ENCODE measurements at places on chromosomes 3 and 15.

- no peak for DNase-seq
Observed at GRCh38 chr15:48406266-48406891, 75.2 kb downstream of the DUT start.

DNA sequence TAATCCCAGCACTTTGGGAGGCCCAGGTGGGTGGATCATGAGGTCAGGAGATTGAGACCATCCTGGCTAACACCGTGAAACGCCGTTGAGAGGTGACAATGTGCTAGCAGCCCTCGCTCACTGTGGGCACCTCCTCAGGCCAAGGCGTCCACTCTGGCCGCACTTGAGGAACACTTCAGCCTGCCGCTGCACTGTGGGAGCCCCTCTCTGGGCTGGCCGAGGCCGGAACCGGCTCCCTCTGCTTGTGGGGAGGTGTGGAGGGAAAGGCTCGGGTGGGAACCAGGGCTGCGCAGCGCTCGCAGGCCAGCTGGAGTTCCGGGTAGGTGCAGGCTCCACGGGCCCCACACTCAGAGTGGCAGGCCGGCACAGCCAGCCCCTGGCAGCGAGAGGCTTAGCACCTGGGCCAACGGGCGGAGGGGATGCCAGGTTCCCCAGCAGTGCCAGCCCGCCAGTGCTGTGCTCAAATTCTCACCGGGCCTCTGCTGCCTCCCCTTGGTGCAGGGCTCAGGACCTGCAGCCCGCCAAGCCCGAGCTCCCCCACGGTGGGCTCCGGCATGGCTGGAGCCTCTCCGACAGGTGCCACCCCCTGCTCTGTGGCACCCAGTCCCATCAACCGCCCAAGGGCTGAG lies 253.6 kb downstream of the CNTN4 start:
- DNase-seq = no peak

DNA sequence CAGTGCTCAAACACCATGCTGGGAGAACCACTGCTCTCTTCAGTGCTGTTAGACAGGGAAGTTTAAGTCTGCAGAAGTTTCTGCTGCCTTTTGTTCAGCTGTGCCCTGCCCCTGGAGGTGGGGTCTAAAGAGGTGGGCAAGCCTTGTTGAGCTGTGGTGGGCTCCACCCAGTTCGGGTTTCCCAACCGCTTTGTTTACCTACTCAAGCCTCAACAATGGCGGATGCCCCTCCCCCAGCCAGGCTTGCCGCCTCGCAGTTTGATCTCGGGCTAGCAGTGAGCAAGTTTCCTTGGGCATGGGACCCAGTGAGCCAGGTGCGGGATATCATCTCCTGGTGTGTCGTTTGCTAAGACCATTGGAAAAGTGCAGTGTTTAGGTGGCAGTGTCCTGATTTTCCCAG lies 670.2 kb upstream of the ALCAM start:
- no peak for DNase-seq

DNA sequence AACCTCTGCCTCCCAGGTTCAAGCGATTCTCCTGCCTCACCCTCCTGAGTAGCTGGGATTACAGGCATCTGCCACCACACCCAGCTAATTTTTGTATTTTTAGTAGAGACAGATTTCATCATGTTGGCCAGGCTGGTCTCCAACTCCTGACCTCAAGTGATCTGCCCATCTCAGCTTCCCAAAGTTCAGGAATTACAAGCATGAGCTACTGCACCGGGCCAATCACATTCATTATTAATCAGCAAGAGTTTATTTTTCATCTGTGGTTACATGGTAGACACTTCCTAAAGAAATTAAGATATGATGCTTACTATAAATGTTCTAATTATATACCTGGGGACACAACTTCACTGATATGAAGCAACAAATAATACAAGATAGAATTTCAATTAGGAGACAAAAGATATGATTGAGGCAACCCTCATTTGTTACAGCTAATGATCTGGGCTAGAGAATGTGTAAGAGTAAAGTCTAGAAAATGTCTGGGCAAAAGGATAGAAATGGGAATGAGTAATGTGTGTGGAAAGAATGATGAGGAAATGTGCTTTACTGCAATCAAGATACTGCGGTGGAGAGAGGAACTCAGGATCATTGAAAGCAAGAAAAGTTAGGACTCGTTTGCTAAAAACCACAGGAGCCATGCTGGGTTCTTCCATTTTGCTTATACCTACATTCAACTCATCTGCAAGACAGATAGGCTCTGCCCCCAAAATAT lies 366.8 kb downstream of the ZIC1 start:
- no peak for DNase-seq

DNA sequence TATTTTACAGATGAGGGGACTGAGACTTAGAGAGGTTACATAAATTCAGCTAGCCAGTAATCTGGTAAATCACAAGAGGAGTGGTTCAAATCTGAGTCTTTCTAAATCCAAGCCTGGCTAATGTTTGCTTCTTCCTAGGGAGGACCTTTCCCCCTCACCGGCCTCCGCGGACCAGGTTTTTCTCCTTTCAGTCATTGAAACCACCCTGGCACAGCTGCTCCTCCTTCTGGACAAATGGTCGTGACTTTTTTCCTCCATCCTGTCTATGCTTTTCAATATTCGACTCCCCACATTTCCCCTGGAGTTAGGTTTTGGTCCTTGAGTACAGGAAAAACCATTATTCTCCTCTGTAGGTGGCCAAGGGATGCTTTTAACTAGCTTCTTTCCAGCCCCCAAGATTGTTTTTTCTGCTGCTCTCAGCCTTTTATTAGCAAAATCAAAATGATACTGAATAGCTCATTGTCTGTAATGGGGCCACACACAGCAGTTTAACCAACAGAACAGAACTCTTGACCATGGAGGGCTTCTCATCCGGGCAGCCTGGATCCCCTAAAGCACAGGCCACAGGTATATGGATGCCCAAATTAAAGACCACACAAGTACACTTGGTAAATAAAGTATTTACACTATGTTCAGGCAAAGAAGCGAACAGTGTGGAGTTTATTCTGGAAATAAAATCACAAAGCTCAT lies 85.9 kb upstream of the KLHL25 start:
- no peak for DNase-seq

- DNase-seq = no peak
Observed at GRCh38 chr3:33521736-33522135, 81.5 kb upstream of the UBP1 start.

GRCh38 chr3:25748189-25748588 lies 35.1 kb downstream of the NGLY1 start:
- DNase-seq = no peak

DNA sequence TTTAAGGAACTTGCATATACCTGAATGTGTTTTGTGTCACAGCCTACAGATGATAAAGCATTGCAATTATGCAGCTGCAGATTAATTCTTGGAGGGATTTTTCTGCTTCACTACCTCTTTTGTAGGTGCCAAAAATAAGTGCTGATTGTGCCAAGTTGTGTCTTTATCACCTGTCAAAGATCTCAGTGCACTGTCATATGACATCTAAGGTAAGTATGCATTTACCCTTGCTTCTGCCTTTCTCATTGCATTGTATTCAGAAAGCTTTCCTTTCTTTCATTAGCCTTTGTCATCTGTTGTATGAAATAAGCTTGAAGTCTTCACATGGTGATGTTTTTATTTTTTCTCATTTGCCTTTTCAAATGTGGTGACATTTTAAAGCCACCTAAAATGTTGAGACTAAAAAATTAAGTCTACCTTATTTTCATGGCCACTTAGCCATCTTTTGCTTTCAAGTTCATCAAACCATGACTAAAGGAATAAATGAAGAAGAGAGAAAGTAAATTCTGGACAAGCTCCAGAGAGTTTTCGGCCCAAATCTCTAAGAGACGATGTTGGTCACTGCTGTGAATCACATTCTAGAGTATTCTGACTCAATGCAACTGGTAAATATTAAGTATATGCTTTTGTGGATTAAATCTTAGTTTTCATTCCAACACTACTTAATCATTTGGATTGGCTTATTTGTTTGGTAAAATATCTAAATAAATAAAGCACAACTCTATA lies 381.8 kb upstream of the EPHA3 start:
- no peak for DNase-seq

DNA sequence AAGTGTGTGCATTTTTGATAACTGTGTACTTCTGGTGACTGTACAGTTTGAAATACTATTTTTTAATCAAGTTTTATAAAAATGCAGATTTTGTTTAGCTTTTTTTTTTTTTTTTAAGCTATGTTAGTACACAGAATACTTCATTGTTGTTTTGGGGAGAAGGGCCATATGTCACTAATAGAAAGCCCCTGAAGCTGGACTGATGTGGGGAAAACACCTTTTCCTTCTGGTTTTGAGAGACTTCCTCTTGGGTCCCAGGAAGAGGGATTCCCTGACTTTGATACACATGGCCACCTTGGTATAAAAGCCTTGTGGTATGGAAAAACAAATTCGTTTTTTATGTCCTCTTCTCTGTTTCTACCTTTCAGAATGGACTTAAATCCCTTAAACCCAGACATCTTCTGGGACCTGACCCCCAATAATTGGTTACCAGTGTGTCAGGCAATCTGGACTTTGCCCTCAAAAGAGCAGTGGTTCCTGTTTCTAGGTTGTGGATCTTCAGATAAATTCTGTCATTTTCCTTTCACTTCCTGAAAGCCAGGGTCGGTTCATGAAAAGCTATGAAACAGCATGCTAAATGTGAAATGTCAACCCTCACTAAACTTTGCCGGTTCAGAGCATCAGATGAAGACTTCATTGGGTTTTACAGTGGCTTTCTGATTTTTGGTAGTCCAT lies 31.1 kb upstream of the BLOC1S6 start:
- no peak for DNase-seq

- no peak for DNase-seq
Observed at GRCh38 chr3:24639061-24639460, 144.4 kb upstream of the THRB start.

DNA sequence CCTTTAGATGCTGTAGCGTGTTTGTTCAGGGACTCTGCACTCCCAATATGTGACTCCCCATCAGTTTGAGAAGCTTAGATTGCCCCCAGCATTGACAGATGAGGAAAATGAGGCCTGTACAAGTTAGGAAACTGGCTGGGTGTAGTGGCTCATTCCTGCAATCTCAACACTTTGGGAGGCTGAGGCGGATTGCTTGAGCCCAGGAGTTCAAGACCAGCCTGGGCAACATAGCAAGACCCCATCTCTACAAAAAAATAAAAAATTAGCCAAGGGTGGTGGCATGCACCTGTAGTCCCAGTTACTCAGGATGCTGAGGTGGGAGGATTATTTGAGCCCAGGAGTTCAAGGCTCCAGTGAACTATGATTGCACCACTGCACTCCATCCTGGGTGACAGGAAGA lies 14.0 kb upstream of the PTPN23 start:
- DNase-seq = no peak

DNA sequence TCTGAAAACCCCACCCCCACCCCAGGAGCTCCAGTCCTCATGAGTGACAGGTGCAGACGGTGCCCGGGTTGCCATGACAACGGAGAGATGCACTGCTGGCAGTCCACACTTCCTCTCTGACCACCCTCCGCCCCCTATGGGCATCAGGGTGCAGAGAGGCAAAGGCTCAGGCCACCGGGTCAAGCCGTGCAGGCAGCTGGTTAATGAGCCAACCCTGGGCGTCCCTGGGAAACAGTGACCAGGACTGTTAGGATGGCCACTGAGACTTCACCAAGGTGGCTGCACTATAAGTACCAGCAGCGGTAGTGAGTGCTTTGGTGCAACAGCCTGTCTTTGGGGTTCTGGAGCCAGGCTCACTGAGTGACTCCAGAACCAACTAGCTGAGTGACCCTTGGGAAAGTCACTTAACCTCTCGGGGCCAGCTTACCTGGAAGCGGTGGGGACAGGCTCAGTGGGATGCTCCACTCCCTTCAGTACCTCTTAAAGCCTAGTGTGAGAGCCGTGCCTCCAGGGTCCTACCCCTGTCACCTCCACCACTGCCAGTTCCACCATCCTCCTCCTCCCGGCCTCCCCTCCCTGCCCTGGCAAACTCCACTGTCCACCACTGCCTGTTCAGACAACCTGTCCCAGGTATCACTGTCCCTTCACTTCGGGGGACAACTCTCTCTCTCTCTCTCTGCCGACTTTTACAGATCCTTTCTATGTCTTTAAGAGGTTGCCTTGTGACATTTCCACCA lies 121.0 kb upstream of the PRR20G start:
- DNase-seq = no peak

DNA sequence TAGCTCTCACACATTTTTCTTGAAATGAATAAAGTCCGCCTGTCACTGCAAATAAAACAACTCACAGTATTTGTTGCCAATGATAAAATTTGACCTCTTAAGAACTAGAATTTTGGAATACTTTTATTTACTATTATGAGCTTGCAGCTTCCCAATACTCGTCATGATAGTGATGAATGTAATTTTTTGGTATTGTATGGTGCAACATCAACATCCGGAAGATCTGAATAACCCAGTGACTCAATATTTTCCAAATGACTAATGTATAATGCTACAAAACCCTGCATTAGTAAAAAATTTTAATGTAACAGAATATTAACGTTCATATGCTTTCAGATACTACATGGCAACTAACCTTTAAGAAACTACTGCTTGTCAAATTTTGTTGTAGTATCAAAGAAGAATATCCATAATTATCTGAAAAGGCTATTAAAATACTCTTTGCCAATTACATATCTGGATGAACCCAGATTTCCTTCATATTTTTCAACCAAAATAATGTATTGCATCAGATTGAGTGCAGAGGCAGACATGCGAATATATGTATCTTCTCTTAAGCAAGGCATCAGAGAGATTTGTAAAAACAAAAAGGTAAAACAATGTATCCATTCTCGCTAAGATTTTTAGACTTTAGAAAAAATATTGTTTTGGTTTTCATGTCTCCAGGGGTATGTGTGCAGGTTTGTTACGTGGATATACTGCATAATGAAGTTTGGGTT lies 95.3 kb downstream of the IGF2BP2 start:
- no peak for DNase-seq

GRCh38 chr3:129732200-129732876 lies 125.9 kb upstream of the PLXND1 start:
- DNase-seq = no peak

- no peak for DNase-seq
Observed at GRCh38 chr15:93831641-93832040, 399.7 kb upstream of the MCTP2 start.

DNA sequence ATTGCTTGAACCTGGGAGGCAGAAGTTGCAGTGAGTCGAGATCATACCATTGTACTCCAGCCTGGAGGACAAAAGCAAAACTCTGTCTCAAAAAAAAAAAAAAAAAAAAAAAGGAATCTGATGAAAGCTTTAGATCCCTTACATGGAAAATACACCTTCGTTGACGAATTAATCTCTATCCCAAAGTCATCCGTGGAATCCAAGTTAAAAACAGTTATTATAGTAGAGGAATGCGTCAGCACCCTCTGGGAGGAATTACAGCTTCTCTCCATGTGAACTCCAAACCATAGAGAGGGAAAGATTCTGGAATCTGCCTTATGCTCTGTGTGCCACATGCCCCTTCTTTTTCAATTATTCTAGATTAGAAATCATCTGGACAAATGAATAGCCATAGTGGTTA lies 192.3 kb upstream of the C2CD4B start:
- no peak for DNase-seq

All from stimulated activated CD8-positive, alpha-beta memory T cell treated with anti-CD3 and anti-CD28 coated beads, Interleukin-4, amount 100 ng/mL, for 1 hour (primary cell).